Brain (organoid and tissue), 16 donors: ENCODE measurements at places on chromosomes 1 and 21.

DNA sequence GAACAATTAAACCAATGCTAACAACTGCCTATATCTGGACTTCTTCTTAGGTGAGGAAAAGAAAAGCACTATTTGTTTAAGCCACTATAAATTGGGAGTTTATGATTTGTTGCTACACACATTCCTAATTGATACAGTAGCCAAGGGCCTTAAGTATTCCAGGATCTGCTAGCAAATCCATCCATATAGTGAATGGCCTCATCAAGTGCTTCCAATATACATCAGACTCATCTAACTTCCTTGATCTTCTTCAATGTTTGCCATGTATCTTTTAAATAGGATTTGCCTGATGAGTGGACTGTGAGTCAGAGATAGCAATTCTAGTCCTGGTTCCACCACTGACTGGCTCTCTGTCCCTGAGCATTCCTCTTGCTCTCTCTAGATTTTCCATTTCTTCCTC is 430.2 kb downstream of the OMA1 start:
- DNase-seq = no peak

- DNase-seq = no peak
Observed at GRCh38 chr1:45567911-45568310, 15.9 kb upstream of the NASP start.

GRCh38 chr1:39576016-39576657 is 453 bp downstream of the PABPC4 start:
- peak; percentile 45 for DNase-seq

DNA sequence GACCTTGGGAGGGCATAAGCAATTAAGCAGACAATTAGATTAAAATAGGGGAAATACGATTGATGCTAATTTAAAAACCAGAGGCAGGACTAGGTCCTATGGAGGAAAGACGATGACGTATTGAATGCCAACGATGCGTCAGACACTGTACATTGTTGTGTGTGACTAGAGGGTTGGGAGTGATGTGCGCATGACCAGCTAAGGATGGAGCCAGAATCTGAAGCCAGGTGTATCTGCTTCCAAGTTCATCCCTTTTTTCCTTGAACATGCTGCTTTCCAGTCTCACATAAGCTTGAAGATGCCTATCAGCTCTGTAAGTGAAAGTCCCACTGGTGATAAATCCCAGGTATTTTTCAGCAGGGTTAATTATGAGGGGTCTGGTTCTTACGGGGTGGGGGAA is 576.2 kb downstream of the MATN1 start:
- no peak for DNase-seq

GRCh38 chr21:14995695-14996490 is 68.9 kb downstream of the NRIP1 start:
- DNase-seq = no peak
